CD4-positive, alpha-beta T cell treated with Interleukin-6 at 100 ng/mL for 8 hours (primary cell): ENCODE measurements at places on chromosomes 2 and 18.

DNA sequence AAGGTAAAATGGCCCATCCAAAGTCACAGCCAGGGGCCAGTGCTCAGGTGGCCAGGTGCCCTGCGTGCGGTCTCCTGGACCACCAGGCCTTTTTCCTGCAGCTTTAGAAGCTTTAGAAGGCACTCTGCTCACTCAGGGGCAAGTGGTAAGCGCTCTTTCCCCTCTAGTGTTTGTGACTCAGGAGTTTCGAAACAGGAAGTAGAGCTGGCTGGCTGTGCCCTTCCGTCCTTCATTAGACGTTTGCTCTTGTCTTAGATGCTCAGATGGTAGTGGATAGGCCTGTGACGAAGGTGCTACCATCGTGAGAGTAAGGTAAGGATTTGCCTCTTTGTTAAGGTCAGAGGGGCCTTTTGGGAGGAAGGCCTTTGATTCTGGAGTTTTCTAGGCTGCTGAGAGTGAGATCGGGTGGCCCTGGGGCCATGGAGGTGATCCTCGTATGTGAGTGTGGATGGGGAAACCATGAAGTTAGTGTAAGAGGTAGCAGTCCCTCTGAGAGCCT is at the start of gene CASP8:
CASP8 (plus strand) TSS at position 235 of the 499 bp plus-strand sequence. CDS start 5,951 bp downstream, outside the sequence.
- DNase-seq, result peak; percentile 81

- no peak for DNase-seq
These were observed 8.0 kb downstream of the GNLY start for GRCh38 chr2:85702172-85702571.

GRCh38 chr2:58769864-58770234 is 528.7 kb upstream of the FANCL start:
- DNase-seq, result no peak

- peak; percentile 78 for DNase-seq
These were observed 28.5 kb upstream of the MCFD2 start for GRCh38 chr2:46943881-46944798.

GRCh38 chr2:239249776-239250175 is 151.0 kb downstream of the HDAC4 start:
- DNase-seq, result no peak

DNA sequence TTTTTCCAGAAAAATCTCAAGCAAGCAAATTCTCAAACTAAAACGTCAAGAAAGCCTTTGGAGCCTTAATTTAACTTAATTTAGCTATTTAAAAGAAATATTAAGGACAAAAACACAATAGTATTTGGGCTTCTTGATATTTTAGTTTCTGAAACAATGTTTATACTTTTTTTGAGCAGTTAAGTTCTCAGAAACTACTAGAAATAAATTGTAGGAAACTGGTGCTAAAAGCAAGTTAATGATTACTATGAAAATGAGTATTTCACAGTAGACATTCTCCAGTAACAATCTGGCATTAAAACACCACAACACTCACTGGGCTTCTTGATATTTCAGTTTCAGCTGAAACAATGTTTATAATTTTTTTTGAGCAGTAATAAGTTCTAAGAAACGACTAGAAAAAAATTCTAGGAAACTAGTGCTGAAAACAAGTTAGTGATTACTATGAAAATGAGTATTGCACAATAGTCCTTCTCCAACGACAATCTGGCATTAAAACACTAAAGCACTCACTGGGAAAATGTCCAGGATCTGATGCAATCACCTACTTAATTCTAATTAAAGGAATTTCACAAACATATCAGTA is 45.1 kb downstream of the TRAK2 start:
- DNase-seq, result no peak

DNA sequence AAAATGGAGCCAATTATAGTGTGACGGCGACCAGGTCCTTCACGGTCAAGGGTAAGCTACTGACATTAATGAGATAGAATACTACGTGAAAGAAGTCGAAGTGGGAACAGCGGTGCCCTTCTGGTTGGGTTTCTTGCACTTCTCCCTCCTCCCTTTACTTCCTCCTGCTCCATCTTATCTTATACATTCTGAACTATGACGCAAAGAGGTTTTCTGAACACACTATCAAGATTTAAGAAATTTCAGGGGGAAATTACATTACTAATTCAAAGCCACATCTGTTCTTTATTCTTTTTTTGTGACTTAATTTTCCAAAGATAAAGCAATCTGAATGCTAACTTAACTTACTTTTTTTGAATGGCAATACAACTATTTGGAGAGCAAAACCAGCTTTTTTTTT is 14.8 kb upstream of the IL18R1 start:
- DNase-seq, result no peak

DNA sequence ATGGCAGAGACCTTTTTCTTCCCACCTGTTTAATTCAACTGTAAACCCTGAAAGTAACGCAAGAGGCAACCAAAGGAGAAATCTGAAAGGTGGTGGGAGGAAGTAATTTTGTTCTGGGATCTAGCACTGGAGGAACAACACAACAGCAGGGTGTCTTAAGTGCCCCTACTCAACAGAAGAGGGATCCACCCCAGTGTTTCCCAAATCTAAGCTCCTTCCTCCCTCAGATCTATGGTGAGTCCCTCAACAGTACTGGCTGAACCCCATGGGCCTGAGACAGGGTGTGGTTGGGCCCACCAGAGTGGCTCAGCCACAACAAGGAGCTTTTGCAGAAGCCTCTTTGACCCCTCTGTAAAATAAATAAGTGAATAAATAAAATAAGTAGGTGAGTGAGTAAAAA is 790.3 kb downstream of the ERBB4 start:
- DNase-seq, result no peak

GRCh38 chr2:120526047-120526562 is 180.2 kb downstream of the INHBB start:
- DNase-seq, result no peak

- no peak for DNase-seq
These were observed 1220.4 kb upstream of the ZEB2 start for GRCh38 chr2:145740302-145740701.

DNA sequence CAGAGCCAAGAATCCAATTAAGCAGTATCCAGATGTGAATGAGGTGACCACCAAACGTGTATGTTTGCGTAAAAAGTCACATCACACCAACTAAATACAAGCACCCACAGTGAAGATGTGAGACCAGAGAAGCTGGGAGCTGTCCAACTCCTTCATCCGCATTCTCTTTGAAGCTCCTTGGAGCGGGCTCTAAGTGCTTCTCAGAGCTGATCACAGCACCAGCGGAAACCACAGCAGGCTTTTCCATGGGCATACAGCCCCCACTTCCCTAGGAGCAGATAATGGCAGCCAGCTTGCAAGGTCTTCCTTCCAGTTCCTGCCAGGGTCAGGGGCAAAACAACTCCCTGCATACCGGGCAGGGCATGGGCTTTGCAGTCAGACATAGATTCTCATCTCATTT is 36.4 kb downstream of the REEP1 start:
- no peak for DNase-seq

- no peak for DNase-seq
These were observed 168.8 kb downstream of the ZNF385B start for GRCh38 chr2:179692610-179693009.

DNA sequence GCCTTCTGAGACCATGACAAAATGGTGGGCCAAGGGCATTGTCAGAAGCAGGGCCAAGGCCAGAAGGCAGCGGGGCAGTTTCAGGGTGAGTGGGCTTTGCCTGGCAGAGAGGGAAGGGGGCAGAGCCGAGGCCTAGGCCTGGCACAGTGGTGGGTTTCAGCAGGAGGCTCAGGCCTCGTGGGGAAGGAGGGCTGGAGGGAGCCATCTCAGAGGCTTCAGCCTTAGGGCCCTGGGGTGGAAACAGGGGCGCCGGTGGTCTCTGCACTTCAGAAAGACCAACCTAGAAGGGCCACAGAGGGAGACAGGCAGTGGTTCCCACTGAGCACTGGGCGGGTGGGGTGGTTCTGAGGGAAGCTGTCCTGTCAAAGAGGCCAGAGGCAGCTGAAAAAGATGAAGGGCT is 58.0 kb upstream of the SMAD7 start:
- DNase-seq, result no peak

GRCh38 chr2:123771928-123772632 is 253.0 kb upstream of the CNTNAP5 start:
- DNase-seq, result no peak

GRCh38 chr2:175948191-175948590 is 53.9 kb downstream of the LNPK start:
- no peak for DNase-seq

DNA sequence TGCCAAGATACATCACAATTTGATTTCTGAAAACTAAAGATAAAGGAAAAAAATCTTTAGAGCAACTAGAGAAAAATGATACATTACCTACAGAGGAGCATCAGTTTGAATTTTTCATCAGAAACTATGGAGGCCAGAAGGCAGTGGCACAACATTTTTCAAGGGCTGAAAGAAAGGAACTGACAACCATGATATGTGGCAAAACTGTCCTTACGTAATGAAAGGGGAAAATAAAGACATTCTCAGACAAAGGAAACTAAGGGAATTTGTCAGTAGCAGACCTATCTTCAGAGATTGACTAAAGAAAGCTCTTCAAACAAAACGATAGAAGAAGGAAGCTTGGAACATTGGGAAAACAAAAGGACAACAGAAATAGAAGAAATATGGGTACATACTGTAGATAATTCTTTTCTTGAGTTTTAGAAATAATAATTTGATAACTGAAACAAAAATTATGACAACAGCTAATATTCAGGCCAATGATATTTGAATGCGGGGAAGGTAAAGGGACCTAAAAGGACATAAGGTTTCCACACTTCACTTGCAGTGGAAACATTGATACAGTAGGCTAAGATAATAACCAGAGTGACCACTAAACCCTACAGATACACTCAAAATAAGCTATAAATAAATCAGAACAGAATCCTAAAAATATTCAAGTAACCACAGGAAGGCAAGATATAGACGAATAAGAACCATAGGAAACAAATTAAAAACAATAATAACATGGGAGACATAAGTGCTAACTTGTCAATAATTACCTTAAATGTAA is 70.0 kb upstream of the NPAS2 start:
- DNase-seq, result no peak

DNA sequence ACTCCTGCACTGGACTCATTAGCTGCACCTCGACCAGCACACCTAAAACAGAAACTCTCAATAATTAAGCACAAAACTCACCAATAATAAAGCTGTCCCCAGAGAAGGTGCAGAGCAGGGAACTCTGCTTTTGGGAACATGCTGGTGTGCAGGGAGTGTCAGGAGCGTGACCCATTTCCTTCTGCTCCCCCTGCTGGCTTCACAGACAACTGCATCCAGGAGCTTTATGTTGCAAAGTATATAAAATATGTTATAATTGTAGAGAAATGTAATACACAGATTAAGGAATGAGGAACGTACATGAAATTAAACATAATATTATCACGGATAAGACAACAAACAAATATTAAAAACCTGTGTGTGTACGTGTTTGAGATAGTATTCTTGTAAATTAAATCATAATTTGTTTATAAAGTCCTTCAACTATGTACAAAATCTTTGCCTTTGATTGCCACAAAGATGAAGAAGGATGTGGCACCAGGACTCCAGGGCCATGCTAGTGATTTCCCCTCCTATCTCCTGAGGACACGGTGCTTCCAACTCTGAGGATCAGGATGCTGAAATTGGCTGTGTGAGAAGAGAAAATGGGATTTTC is 68.6 kb upstream of the MAL start:
- peak; percentile 17 for DNase-seq

DNA sequence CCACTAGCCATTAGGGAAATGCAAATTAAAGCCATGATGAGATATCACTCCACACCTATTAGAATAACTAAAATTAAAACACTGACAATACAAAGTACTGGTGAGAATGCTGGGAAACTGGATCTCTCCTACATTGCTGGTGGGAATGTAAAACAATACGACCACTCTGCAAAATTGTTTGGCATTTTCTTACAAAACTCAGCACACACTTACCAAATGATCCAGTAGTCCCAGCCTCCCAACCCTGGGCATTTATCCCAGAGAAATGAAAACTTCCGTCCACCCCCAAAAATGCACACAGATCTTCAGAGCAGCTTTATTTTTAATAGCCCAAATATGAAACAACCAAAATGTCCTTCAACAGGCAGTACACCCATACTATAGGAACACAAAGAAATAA is 8.9 kb upstream of the TMSB10 start:
- DNase-seq, result no peak

DNA sequence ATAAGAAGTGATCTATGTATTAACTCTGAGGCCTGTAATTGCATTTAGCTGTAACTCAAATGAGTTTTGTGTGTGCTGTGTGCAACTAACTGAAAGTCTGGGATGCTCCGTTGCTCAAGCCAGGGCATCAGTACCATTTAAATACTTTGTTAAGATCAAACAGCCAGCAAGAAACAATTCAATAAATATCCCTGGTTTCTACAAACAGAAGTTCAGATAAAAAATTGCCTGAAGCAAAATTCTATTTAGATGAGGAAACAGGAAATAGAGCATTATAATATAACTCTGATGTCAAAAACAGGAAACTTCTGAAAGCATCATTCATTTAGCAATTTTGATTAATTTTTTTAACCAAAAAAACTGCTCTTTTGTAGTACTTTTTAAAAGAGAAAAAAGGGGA is 18.9 kb upstream of the SLC38A11 start:
- no peak for DNase-seq

DNA sequence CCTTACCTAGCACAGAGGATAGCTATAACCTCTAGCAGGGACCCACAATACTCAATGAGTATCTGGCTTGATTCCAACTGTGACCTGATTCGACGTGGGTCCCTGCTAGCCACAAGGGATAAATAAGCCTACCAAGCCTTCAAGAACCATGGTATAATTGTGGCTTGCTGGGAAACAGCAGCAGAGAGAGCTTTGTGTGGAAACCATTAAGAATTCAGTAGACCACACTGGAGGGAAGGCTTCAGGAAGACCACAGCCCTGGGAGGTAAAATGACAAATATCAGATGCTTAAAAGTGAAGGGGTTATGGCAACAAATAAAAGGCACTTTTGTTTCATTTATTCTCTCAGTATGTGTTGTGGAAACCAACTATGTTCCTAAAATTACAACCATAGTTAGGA is 82.6 kb upstream of the WIPF1 start:
- DNase-seq, result no peak

DNA sequence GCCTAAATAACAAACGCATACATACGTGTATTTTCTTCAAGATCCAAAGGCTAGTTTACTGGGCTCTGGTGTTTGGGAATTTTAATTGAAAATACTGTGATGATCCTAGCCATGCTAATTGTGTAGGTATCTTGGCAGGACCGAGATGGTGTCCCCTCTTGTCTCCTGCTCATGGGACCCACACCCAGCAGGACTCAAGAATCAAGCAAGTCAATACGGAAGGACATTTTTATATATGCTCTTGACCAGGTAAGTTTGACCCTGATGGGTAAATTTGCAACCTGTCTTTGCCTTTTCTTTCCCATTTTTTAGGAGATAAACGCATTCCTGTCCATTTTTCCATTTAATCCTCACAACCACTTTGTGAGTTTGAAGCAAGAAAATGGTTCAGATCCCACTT is 111.8 kb upstream of the MYCN start:
- no peak for DNase-seq
